T1000 (cell line): ENCODE measurements at places on chromosomes 11 and 22.

- no peak for DNase-seq
Measured at GRCh38 chr11:33860926-33861325, 30.9 kb downstream of the LMO2 start.

DNA sequence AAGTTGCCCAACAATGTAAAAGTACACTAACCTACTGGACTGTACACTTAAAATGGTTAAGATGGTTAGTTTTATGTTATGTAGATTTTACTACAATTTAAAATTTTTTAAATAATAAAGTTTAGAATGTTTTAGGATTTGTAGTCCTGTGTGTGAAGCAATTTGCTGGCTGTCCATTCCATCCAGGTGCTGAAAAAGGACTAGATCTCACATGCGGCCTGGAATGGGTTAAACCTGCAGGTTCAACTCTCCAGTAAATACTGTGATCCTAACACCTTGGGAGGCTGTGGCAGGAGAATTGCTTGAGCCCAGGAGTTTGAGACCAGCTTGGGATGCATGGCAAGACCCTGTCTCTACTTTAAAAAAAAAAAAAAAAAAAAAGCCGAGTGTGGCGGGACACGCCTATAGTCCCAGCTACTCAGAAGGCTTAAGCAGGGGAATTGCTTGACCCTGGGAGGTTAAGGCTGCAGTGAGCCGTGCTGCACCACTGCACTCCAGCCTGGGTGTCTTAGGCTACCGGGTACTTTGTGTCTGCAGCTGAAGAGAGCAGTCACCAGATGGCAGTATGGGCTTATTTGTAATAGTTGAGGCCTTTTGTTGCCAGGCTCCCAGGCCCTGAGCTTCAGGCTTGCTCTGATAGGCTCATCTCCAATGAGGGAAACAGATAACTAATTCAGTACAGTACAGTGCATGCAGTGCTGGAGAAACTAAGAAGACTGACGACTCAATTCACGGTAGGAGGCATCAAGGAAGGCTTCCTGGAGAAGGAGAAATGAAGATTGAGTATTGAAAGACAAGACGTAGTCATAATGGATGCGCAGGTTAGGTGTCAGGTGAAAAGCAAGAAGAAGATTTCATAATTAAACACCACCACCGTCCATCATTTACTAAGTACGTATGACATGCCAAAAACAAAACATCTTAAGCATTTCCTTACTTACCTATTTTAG lies 64.7 kb upstream of the ASPHD2 start:
- no peak for DNase-seq

DNA sequence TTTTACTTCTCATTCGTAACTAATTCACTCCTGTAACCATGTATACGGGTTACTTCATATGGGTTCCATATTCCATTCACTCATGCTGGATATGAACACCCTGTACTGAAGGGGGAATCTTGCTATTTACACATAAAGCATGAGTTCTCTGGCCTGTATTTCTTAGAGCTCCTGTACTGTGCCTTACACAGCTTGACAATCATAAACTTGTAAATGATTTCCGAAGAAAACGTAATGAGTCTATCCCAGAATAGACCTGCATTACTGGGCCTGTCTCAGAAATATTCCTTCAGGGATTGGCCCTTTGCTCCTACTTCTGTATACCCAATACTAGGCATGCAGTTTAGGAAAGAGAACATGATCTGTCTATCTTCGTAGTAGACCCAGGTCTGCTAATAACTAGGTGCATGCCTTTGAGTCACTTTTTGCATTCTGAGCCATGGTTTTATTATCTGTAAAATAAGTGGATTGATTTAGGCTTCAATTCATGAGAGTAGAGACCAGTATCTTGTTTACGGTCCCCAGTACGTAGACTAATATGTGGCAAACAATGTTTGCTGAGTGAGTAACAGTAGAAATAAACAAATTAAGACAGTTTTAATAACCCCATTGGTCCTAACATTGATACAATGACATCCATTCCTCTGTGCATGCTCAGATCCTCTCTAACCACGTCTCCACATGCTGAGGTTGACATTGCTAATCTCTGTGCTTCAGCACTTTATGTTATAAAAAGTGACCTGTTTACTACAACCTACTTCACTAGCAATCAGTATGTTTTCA lies 1.2 kb downstream of the CCDC34 start:
- no peak for DNase-seq

DNA sequence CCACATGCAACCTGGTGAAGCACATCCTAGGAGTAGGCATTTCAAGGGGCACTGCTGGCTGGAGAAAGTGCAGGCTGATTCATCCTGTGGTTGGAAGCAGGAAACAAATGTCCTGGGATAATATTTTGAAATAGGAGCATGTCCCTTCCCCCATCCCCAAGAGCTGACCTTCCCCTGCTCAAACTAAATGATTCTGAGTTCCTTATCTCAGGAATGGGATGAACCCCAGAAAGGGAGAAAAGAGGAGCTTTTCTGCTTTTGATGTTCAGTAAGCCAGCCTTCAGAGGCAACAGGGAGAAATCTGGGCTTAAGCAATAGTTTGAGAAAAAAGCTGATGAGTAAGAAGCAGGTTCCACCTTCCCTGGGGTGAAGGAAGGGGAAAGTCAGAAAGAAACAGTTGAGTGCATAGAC lies 19.5 kb upstream of the SPON1 start:
- DNase-seq, result no peak

DNA sequence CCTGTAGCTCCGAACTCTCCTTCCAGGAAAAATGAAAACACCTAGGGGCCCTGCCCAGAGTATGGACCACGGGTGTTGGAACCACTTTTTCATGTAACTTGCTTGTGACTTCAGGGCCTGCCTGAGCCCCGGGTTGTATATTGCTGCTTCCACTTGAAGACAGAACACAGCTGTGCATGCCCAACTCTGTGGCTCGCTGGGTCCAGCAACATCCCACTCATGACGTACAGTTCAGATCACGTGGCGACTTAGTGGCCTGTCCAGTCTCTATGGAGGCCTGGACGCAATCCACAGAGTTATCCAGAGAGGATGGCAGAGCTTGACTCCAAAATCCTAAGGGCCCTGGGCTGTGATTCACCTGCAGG lies 6.8 kb downstream of the C11orf21 start:
- DNase-seq, result no peak

- no peak for DNase-seq
Measured at GRCh38 chr22:50118557-50119168, 28.9 kb downstream of the MOV10L1 start.
